ENCODE measurements at places on chromosomes 5 and 9.

GRCh38 chr9:119284587-119285337, 84.5 kb downstream of the BRINP1 start:
- H3K36me3 ChIP-seq, result no peaks in the 10 kb centered on the region
- DNase-seq, result no peak
- H3K27ac ChIP-seq, result no peak overlapping the region
- no peaks in the 10 kb centered on the region for H3K4me1 ChIP-seq
- no peak overlapping the region for H3K4me3 ChIP-seq

DNA sequence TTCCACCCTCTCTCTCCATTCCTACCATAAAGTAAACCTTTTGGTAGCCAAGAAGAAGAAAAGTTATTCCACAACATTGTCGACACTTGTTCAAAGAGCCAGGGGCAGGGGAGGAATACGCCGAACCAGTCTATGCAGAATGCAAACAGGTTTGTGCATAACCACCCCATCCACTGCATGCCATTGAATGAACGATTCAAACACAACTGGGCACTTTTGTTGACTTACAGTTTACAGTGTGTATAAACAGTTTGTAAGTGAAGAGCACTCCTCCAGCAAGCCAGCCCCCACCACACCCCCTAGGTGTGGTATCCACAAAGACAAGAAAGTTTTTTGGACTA, 6.8 kb upstream of the S1PR3 start:
- no peaks in the 10 kb centered on the region for H3K27me3 ChIP-seq
- H3K4me3 ChIP-seq, result no peak overlapping the region
- H3K4me1 ChIP-seq, result peaks cover 31% of the 10 kb centered on the region
- H3K36me3 ChIP-seq, result no peaks in the 10 kb centered on the region

DNA sequence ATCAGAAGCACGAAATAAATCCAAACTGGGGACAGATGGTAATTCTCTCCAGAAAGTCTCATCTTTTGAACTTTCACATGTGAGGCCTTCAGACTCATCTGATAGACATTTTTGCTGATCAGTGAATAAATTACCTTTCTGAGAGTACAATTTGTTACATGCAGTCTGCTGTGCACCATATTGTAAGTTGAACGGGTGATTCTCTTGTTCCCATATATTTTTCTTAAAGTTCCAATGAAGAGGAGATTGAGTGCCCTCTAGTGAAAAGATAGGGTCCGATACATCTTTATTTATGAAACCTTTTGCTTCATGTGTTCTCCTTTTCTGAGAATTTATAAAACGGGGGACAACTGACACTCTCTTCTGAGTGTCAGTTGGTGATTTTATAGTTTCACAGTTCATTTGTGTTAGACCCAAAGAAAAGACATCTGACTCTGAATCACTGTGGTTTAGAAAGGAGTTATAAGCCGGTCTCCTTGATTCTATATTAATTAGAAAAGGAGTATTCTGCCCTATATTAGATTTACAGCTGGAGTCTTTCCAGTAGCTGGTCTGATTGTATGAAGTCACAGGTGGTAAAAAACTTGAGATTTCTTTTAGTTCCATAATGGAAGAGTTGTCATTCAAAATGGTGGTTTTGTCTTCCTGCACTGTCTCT, 30.4 kb downstream of the GNG10 start:
- no peak for DNase-seq
- no peaks in the 10 kb centered on the region for H3K36me3 ChIP-seq
- H3K4me1 ChIP-seq, result no peaks in the 10 kb centered on the region
- H3K27me3 ChIP-seq, result no peaks in the 10 kb centered on the region

- no peaks in the 10 kb centered on the region for H3K27me3 ChIP-seq
- no peak overlapping the region for H3K27ac ChIP-seq
- DNase-seq, result no peak
Measured at GRCh38 chr5:11319836-11320580, 559.0 kb upstream of the DAP start.

DNA sequence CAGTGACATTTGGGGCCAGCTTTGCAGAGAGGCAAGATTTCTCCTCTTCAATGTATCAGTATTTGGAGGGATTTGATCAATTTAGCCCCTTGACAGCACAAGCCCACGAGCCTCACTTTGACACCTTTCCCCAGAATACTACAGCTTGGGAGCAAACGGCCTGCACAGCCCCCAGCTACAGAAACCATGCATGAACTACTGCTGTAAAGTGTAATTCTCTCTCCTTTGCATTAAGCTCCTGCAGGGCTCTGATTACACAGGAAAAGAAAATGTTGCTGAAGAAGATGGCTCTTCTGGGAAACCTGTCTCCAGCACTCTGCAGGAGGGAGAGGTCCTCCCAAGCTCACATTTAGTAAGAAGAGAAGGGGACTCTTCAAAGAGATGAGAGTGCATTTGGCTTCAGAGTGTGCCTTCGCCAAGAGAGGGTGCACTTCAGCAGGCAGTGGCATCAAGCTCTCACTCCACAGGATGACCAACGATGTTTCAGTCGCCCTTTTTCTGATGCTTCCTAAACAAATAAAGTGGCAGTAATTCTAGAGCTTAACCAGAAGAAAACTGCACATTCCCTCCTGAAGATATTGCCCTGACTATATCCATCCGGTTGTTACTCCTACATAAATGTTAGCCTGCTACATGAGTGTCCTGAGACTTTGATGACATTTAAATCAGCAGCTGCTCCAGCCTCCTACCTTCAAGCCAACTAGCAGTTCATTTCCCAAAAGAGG, 272.2 kb downstream of the AUH start:
- no peaks in the 10 kb centered on the region for H3K36me3 ChIP-seq
- no peak overlapping the region for H3K27ac ChIP-seq
- no peak overlapping the region for H3K4me3 ChIP-seq
- no peak for DNase-seq
- no peaks in the 10 kb centered on the region for H3K27me3 ChIP-seq

- H3K36me3 ChIP-seq, result no peaks in the 10 kb centered on the region
- no peak overlapping the region for H3K27ac ChIP-seq
- DNase-seq, result no peak
Measured at GRCh38 chr5:107743373-107744000, 72.8 kb upstream of the EFNA5 start.

GRCh38 chr5:157469073-157469472, 9.1 kb downstream of the NIPAL4 start:
- no peak overlapping the region for H3K27ac ChIP-seq
- no peaks in the 10 kb centered on the region for H3K27me3 ChIP-seq
- H3K4me1 ChIP-seq, result peaks cover 16% of the 10 kb centered on the region
- H3K36me3 ChIP-seq, result peaks cover 11% of the 10 kb centered on the region
- H3K4me3 ChIP-seq, result no peak overlapping the region

GRCh38 chr5:84634256-84634655, 249.6 kb upstream of the EDIL3 start:
- H3K4me3 ChIP-seq, result no peak overlapping the region
- no peak overlapping the region for H3K27ac ChIP-seq
- no peaks in the 10 kb centered on the region for H3K4me1 ChIP-seq
- DNase-seq, result no peak
- no peaks in the 10 kb centered on the region for H3K27me3 ChIP-seq

GRCh38 chr5:127092690-127093089, 19.4 kb upstream of the C5orf63 start:
- no peak overlapping the region for H3K4me3 ChIP-seq
- H3K36me3 ChIP-seq, result no peaks in the 10 kb centered on the region
- no peaks in the 10 kb centered on the region for H3K4me1 ChIP-seq

GRCh38 chr5:81424728-81425127, 30.8 kb upstream of the ACOT12 start:
- H3K27ac ChIP-seq, result no peak overlapping the region
- no peak for DNase-seq
- H3K27me3 ChIP-seq, result no peaks in the 10 kb centered on the region
- no peak overlapping the region for H3K4me3 ChIP-seq
- peaks cover 10% of the 10 kb centered on the region for H3K4me1 ChIP-seq
- peaks cover 8% of the 10 kb centered on the region for H3K36me3 ChIP-seq

DNA sequence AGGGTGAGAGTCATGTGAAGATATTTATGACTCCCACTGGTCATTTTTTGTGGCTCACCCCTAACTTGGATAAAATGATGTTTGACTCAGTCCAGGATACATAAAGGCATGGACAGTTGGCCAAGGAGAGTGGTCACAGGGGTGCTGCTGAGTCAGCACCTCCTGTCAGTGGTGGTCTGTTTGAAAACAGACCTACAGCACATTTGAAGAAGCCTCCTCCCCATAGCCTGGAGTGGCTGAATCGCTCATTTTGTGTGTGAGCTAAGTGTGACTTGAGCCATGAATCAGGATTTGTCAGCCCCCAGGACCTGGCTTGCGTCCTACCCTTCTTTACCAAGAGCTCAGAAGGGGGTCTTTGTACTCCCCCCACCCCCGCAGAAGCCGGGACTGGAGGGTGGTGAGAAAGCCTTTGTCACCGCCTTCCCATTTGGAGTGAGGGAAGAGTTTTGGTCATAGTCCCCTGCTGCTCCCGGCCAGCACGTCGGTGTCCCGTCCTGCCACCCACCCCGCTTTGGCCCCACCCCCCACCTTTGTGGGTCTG, 35.6 kb downstream of the TRIO start:
- no peaks in the 10 kb centered on the region for H3K27me3 ChIP-seq
- H3K36me3 ChIP-seq, result no peaks in the 10 kb centered on the region
- DNase-seq, result no peak

DNA sequence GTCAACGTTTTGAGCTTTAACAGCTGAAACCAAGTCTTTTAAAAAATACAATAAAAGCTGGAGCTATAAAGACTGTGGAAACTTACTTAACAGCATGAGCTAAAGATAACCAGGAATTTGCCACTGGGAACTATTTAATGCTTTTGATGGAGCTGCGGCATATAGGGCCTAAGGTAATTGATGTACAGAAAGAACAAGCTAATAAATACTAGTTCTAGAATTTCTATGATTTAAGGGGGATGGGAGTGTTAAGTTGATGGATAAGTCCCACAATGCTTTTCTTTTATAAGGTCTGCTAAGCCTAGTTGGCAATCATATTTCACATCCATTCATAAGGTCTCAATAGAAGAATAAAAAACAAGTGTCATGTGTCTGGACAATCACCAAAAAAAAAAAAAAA, 334.0 kb upstream of the DMAC1 start:
- no peaks in the 10 kb centered on the region for H3K36me3 ChIP-seq
- H3K4me1 ChIP-seq, result no peaks in the 10 kb centered on the region
- DNase-seq, result no peak
- H3K4me3 ChIP-seq, result no peak overlapping the region

- H3K27me3 ChIP-seq, result no peaks in the 10 kb centered on the region
- peak overlapping the region; percentile 73 for H3K4me3 ChIP-seq
- H3K27ac ChIP-seq, result peak overlapping the region; percentile 72
- H3K4me1 ChIP-seq, result peaks cover 24% of the 10 kb centered on the region
- peaks cover 3% of the 10 kb centered on the region for H3K36me3 ChIP-seq
- DNase-seq, result no peak
Measured at GRCh38 chr5:115262011-115262320, 711 bp downstream of the PGGT1B start.

DNA sequence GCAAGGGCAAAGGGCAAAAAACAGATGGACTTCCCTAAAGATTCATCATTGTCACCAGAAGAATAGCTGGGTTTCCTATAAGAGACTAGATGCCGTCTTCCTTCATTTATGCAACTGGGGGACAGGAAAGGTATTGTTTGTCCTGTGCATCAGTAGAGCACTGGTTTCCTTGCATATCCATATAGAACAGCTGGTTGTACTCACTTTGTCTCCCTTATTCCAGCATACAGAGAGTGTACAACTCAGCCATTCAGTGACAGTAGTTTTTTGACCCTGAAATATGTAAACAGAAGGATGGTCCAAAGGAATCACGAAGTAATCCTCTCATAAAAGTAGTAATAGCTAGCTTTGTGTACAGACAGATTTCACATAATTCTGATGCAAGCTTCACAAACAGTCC, 22.5 kb upstream of the MAST4 start:
- H3K4me1 ChIP-seq, result no peaks in the 10 kb centered on the region
- no peak overlapping the region for H3K4me3 ChIP-seq
- H3K27me3 ChIP-seq, result no peaks in the 10 kb centered on the region
- H3K36me3 ChIP-seq, result no peaks in the 10 kb centered on the region
- no peak overlapping the region for H3K27ac ChIP-seq

Measured in suprapubic skin (tissue), 4 donors.